Activated CD8-positive, alpha-beta memory T cell treated with anti-CD3 and anti-CD28 coated beads for 24 hours (primary cell): ENCODE measurements at places on chromosomes 7 and 10.

- DNase-seq = no peak
Observed at GRCh38 chr10:76497666-76498065, 1066.2 kb downstream of the LRMDA start.

DNA sequence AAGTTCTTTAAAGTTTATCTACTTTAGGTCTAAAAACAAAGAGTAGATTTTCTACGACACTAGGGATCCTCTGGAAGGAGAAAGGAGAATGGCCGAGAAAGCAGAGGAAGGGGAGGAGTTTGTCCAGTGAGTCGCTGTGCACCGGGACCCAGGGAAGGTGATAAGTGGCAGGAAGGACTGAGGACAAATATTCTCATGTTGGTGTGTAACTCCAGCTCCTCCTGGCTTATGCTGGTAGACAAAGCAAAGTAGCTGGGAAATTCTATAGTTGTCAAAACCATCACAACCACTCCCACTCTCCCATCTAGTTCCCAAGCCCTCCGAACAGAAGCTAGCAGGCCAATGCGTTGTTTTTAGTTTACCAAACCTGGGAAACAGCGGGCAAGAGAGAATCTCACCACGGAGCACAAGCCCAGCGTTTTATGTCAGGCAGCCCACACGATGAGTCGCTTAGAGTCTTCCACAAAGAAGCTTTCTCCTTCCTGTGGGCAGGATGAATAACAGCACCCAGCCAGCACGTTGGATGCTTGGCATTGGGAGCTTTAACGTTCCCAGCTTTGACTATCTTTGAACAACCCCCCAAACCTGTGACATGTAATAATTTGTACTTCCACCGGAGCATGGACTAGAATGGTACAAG is 32.9 kb upstream of the JCAD start:
- no peak for DNase-seq

DNA sequence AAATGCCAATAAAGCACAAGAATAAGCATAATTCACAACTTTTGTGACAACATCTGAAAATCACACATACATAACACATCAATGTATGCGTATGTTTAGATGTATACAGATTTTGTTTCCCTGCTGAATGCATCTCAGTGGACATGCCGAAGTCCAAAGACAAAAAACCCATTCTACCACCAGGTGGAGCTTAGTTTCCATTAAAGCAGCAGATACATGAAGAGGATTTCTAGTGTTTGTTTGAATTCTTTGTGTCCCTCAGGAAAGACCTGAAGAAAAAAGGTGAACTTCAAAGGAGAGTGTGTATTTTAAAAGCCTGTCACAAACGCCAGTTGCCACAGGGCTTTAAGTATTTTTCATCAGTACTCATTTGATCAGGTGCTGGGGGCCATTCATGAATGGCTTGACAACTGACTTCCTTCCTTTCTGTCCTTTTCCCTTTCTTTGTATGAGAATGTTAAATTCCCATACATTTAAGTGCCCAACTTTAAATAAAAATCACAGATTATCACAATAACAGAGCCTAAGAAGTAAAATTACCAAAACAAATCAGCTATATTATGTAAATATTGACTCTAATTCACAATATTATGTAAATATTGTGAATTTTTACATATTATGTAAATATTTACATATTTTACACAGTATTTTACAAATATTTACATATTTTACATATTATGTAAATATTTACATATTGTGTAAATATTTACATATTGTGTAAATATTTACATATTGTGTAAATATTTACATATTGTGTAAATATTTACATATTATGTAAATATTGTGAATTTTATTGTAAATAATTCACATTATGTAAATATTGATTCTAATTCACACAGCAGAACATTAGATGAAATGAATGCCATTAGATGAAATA is 343.0 kb downstream of the CRPPA start:
- DNase-seq = no peak

- DNase-seq = no peak
Observed at GRCh38 chr7:26492816-26493215, 201.2 kb downstream of the SNX10 start.

GRCh38 chr7:18828994-18829857 is 288.2 kb downstream of the TWIST1 start:
- no peak for DNase-seq

GRCh38 chr10:18325889-18326531 is 185.8 kb downstream of the CACNB2 start:
- no peak for DNase-seq

- DNase-seq = no peak
Observed at GRCh38 chr10:68303849-68304412, 27.9 kb upstream of the HNRNPH3 start.

- DNase-seq = peak; percentile 1
Observed at GRCh38 chr7:150855476-150856302, 3.4 kb downstream of the AOC1 start.

DNA sequence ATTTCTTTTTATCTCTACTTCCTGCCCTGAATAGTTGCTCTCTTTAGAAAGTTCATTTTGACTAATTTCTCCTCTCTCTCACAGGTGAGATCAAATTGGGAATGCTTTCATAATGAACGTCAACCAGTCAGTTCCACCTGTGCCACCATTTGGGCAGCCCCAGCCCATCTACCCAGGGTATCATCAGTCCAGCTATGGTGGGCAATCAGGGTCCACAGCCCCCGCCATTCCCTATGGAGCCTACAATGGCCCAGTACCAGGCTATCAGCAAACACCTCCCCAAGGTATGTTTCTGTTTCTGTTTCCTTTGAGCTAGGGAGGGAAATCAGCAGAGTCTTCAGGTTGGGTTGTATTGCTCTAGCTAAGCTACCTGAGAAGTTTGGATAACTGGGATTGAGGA is 2.5 kb downstream of the SEC24C start:
- DNase-seq = peak; percentile 50

DNA sequence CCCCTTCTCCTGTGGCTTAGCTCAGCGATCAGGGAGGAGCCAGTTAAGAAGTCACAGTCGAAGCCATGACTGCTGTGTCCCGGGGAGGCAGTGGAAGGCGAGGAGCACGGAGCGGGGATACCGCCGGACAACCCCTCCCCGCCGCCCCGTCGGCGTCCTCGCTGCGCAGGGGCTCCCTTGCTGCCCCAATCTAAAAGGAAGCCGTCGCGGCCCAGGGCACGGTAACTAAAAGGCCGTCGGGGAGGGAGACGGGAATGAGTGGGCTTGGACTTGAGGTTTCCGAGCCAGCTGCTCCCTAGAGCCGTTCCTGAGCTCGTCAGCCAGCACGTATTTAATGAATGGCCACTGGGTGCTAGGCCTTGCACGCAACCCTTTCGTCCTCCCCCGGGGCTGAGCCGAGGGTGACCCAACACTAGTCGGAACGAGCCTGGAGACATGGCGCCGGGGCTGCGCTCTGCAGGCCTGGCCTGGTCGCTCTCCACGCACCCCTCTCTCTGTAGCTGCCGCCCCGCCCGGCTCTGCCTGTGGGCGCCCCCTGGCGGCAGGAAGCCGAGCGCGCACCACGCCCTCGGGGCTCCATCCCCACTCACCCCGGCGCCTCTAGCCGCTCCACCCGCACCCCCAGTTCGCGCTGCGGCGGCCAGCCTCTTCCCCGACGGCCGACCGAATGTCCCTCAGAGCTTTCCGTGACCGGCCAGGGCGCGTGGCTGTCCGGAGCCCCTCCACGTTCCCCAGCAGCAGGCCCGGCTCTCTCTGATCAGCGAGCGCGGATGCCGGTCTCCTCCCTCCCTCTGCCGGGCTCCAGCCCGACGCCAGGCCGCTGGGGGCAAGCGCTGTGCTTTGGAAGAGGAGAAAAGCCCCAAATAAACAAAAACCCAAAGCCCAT is 29.3 kb upstream of the KCNK18 start:
- DNase-seq = peak; percentile 87
